ENCODE measurements at places on chromosomes 16 and 17. TPM values are rescaled to one million over a fixed set of nuclear protein-coding genes. Genes with fewer than 3 reads are reported as not detected.

DNA sequence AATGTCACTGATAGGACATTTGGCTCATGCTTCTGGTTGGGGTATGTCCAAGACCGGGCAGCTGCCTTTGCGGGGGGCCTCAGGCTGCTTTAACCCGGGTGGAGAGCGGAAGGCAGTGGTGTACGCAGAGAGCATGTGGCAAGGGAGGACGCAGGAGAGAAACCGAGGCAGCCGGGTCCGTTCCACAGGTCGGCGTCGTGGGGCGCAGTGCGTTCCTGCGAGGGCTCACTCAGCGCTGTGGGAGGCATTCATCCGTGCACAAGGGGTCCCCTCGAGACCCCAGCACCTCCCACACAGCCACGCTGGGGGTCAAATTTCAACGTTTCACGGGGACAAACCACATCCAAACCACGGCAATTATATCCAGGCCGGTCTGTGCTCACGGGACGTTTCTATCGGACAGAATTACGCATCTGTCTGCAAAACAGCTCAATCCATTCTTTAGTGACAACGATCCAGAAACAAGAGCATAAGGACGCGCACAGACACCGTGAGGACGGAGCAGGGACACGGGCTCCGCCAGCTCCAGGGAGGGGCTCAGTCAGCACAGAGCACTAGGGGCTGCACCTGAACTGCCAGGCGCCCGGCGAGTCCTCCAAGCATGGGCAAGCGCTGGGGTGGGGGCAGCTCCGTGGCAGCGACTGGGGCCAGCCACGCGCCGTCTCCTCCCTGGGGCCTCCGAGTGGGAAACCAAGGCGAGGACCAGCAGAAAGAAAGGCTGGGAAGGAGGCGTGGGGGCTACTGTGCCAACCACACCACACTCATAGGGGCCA, 108.4 kb upstream of the METRNL start:
- no peaks in the 10 kb centered on the region for H3K36me3 ChIP-seq
- H3K4me3 ChIP-seq = no peak overlapping the region
- DNase-seq = no peak
- H3K27me3 ChIP-seq = no peaks in the 10 kb centered on the region

GRCh38 chr17:82324566-82325285, 7.3 kb upstream of the CD7 start:
- H3K36me3 ChIP-seq = no peaks in the 10 kb centered on the region
- H3K4me3 ChIP-seq = no peak overlapping the region
- no peak overlapping the region for H3K27ac ChIP-seq
- H3K27me3 ChIP-seq = 0 out of 2 replicates have a peak, but pooled peaks cover 6% of the 10 kb centered on the region

Gene SEPTIN1
- total RNA-seq = 6.7 TPM

- no peaks in the 10 kb centered on the region for H3K4me1 ChIP-seq
- H3K4me3 ChIP-seq = no peak overlapping the region
- H3K36me3 ChIP-seq = 0 out of 2 replicates have a peak, but pooled peaks cover 9% of the 10 kb centered on the region
- DNase-seq = no peak
Measured at GRCh38 chr16:47519996-47520679, 59.0 kb downstream of the PHKB start.

- no peak for DNase-seq
- peaks cover 21% of the 10 kb centered on the region for H3K27me3 ChIP-seq
- no peak overlapping the region for H3K27ac ChIP-seq
- H3K4me1 ChIP-seq = no peaks in the 10 kb centered on the region
- no peaks in the 10 kb centered on the region for H3K36me3 ChIP-seq
Measured at GRCh38 chr17:8542599-8543502, 87.7 kb downstream of the MYH10 start.

Gene TMEM114
- not detected for total RNA-seq

DNA sequence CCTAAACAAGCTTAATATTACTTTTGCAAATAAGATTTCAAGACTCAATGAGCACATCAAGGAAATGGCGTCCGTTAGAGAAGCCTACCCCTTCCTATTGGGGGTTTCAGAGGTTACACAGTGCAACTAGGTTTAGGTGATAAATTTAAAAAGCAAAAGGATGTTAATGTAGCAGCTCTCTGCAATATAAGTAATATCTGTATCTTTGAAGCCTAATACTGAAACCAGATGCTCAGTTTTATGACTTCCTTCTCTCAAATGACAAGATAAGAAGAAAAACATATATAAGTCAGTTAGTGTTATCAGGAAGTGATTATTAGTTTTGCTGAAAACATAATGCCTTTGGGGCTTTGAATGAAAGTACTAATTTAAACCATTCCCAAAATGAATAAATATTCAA, 54.3 kb upstream of the MED13 start:
- no peak for DNase-seq
- no peak overlapping the region for H3K27ac ChIP-seq
- H3K4me3 ChIP-seq = no peak overlapping the region
- H3K27me3 ChIP-seq = no peaks in the 10 kb centered on the region
- no peaks in the 10 kb centered on the region for H3K4me1 ChIP-seq
- H3K36me3 ChIP-seq = no peaks in the 10 kb centered on the region

DNA sequence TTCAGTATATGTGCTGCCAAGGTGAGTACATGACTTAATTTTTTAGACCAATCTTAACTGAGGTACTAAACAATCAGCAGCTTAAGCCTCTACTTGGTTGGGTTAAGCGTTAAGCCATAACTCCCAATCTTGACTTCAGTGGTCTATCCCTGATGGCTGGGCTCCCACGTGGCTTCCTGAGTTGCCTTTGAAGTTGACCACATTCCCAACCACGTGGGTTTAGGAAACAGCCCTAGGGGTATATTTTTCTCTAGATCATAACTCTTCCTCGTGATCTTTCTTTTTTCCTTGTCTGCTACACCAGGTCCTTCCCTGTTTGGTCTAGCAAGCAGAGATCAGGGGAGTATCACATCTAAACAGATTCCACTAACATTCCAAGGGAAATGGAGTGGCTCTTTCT, 20.1 kb upstream of the PIRT start:
- no peaks in the 10 kb centered on the region for H3K36me3 ChIP-seq
- H3K27ac ChIP-seq = no peak overlapping the region
- H3K27me3 ChIP-seq = peaks cover 2% of the 10 kb centered on the region
- no peak overlapping the region for H3K4me3 ChIP-seq
- no peak for DNase-seq

DNA sequence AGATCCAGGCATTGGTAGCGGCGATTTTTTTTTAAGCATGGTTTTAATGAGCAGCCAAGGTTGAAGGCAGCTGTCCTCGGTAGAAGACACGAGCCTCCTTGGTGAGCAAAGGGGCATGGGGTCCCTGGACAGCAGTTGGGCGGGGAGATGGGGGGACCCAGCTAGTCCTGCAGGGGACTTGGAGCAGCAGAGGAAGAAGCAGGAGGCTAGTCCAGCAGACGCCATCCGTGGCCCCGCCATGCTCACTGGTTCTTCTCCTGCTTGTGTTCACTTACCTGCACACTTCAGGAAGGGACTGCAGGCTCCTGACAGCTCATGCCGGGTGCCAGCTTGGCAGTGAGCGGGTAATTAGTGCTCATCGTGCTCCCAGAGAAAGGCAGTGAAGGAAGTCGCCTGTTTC, 130.2 kb upstream of the CDH5 start:
- no peaks in the 10 kb centered on the region for H3K36me3 ChIP-seq
- no peak for DNase-seq
- H3K27me3 ChIP-seq = peaks cover 99% of the 10 kb centered on the region
- no peak overlapping the region for H3K4me3 ChIP-seq
- no peaks in the 10 kb centered on the region for H3K4me1 ChIP-seq

All from PC-9 (cell line).